IMR-90 (cell line): ENCODE measurements at places on chromosomes 2 and 18.
A peak's percentile ranks its signal among the peaks of the same experiment; 100 is the strongest.

- no peak for DNase-seq
Observed at GRCh38 chr2:191488135-191488534, 189.8 kb upstream of the NABP1 start.

- DNase-seq: peak; percentile 45
Observed at GRCh38 chr2:174794851-174795374, 30.6 kb upstream of the CHRNA1 start.

DNA sequence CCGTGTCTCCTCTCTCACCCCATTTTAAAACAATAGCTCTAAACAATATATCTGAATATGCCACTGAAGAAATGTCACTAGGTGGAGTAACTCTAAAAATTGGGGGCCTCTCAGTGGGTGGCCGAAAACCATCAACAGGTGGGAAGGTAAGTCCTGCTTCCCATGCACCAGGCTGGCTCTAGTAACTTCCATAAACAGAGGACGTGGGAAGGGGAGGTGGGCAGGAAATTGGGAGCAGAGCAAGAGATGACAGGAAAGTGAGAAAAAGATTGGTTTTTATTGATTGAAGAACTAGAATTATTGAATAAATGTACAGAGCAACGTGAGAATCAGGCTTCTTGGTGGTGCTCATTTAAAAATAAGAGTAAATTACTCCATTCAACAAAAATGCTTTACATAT is 170.4 kb downstream of the SOCS6 start:
- no peak for DNase-seq

GRCh38 chr18:14941256-14941655 is 193.3 kb downstream of the ANKRD30B start:
- DNase-seq: no peak

DNA sequence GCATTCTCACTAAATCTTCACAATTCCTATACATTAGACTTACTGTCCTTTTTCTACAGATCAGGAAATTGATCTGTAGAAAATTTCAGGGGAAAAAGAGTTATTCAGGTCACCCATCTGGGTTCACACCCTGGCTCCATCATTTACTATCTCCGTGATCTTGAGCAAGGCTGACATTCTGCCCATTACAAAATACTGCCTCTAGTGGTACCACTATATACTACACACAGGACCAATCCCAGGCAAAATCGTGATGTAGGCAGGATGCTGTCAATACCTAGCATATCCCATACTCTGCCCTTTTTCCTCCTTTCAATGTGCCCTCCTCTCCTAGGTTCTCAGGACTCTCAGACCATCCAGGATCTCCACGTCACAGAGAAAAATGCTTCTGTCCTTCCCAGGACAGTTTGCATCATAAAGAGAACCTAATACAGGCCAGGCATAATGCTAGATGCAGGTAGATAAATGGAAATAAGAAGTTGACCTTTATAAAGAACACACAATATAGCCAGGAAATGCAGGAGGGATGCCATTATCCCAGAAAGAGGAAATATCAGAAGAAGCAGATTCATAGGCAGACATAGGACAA is 101.9 kb downstream of the CDH20 start:
- peak; percentile 10 for DNase-seq

- DNase-seq: peak; percentile 27
Observed at GRCh38 chr2:149422337-149422990, 92.1 kb downstream of the LYPD6 start.

DNA sequence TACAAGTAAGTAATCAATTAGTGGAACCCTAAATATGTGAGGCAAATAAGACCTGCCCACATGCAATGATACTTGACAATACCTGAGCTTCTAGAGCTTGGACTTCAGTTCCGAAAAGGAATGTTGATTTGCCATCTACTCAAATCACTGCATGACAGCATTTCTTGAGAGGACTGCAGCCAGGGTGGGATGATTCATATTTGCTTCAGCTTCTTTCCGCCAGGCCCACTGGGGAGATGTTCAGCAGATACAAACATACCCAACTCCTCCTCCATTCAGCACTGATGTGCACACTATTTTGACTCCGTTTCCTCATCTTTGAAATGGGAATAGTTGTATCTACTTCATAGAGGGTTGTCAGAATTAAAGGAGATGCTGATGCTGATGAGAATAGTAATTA is 28.8 kb upstream of the TMEM177 start:
- no peak for DNase-seq

- no peak for DNase-seq
Observed at GRCh38 chr18:56721031-56721430, 69.9 kb downstream of the WDR7 start.

GRCh38 chr2:45291296-45291701 is 282.0 kb upstream of the SIX2 start:
- DNase-seq: peak; percentile 51

- DNase-seq: no peak
Observed at GRCh38 chr2:64937687-64938491, 51.3 kb upstream of the SLC1A4 start.

- no peak for DNase-seq
Observed at GRCh38 chr2:1911811-1912210, 167.5 kb upstream of the PXDN start.

DNA sequence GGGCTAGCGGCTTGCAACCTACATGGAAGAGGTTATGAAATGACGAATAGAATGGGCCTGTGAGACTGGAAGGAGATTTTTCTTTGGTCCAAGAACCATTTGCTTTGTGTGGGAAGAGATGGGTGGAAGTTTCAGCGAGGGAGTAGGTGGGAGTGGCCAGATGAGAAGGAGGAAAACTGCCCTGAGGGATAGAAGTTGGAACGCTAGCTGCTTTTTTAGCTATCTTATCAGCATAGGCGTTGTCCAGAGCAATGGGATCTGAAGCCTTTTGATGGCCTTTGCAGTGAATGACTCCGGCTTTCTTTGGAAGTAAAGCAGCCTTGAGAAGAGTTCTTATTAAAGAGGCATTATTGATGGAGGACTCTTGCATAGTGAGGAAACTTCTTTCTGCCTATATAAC is 52.4 kb downstream of the SPTBN1 start:
- no peak for DNase-seq

DNA sequence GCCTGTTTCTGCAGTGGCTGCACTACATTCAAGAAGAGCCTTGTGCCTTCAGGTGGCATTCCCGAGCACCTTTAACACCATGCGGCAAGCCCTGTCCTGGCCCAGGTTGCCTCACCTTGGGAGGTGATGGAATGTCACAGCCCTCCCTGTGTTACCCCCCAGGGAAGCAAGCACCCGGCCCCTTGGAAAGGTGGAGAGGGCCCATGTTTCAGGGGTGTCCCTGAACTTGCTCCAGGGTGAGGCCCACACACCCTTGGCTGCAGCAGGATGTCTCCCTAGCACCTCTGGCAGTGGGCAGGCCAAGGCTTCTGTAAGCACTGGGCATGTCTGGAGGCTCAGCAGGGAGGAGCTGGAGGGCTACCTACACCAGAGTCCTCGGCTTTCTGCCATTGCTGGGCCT is 29.3 kb upstream of the ACAA2 start:
- no peak for DNase-seq

- no peak for DNase-seq
Observed at GRCh38 chr2:24617424-24617823, 126.4 kb downstream of the NCOA1 start.

- DNase-seq: no peak
Observed at GRCh38 chr2:69781321-69782248, 39.7 kb downstream of the ANXA4 start.

- peak; percentile 73 for DNase-seq
Observed at GRCh38 chr2:95345563-95346230, 48.5 kb downstream of the KCNIP3 start.

DNA sequence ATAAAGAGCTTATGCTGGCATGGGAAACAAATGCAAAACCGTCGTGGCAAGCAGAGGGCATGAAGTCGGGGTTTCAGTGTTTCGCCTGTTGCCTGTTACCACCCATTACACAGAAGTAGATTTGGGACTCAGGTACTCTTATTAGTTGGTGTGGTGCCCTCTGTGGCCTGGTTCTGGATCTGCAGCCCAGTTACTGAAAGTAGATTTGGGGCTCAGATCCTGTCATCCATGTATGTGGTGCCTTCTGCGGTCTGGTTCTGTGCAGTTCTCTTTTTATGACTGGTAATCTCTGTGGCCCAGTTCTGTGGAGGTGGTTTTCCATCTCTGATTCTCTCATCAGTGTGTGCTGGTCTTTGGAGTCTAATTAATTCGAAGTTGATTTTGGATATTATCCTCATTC is 45.2 kb downstream of the ADNP2 start:
- peak; percentile 11 for DNase-seq

- peak; percentile 27 for DNase-seq
Observed at GRCh38 chr2:233356546-233357308, 2.4 kb downstream of the DGKD start.

DNA sequence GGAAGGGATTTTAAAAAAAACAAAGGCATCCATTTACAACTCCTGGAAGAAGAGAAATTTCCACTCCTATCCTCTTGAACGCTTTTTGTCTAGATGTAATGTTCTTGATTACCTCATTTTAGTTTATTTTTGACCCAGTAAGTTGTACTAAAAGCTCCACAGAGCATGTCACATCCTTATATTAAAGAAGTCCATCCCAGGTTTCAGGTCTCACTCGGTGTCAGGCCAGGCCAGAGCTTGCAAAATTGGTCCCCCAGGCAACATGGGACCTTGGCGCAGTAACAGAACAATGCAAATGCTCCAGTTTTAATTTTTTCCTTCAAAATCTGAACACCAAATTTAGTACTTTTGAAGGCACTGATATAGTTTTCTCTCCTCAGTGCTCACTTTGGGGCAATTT is 218.4 kb upstream of the REV1 start:
- no peak for DNase-seq

DNA sequence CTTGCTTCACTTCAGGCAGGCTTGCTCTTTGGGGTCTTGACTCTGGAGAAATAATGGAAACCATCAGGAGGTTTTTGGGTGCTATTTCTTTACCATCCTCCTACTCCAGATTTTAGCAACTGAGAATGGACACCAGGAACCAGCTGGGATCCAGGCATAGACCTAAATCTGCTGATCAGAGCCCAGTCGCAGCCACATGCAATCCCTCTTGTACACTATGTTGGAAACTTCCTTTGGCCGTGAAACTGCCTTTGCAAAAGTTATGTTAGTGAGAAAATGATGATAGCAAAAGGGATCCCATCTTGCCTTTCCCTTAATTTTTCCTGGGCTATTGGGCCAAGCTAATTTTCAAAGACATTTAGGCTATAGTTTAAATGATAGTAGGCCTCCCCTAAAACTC is 158.8 kb upstream of the ARL4C start:
- DNase-seq: no peak

DNA sequence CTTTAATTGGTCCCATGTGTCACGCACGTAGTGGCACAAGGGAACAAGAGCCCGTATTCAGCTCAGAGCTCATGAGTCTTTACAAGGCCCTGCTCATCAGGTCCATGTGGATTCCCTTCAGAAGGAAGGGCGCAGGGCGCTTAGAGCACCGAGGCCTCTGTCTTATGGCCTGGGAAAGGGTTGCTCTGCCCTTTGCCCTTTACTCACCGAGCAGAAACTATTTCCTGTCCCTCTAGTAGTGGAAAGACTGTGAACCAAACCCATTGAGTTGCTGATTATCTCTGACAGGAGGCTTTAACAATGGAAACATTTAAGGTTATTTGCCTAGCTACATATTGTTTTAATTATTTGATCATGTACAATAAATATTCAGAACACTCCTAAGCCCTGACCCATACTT is 102.0 kb upstream of the ACAA2 start:
- no peak for DNase-seq

DNA sequence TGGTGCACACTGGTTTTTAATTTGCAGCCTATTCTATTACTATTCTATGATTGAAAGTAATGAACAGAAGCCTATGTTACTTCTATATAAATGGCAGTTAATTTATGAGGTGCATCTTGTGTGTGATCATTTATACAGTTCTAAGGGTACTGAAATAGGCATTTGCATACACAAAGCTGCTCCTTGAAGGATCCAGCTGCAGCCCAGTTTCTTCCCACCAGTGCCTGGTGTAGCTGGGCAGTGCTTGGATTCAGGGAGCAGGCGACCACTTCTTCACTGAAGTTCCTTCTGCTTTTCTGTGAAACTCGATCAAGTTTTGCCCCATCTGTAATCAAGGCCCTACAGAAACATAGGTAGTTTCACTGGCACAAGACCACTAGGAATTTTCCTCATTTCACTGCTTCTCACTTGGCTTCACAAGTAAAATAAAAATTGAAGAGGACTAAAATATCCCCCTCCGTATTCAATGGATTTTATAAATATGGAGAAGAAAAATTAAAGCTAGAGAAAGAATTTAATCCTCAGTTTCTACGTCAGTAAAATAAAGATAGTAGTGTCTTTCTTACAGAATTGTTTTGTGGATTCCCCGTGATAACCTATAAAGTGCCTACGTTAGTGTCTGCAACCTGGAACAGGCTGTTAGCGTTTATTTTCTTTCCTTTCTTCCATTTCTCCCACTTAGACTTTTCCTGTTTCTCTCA is 1.7 kb upstream of the LPIN2 start:
- DNase-seq: no peak

GRCh38 chr2:235638541-235639427 is 144.9 kb downstream of the AGAP1 start:
- no peak for DNase-seq

DNA sequence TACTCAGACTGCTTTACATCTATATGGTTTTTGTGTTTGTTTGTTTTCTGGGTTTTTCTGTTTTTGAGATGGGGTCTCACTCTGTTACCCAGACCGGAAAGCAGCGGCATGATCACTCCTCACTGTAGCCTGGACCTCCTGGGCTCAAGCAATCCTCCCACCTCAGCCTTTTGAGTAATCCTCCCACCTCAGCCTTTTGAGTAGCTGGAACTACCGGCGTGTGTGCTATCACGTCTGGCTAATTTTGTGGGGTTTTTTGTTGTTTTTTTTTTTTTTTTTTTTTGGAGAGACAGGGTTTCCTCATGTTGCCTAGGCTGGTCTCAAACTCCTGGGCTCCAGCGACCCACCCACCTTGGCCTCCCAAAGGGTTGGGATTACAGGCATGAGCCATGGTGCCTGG is 9.1 kb downstream of the MAP3K2 start:
- no peak for DNase-seq

GRCh38 chr18:54386043-54386442 is 28.3 kb downstream of the C18orf54 start:
- DNase-seq: no peak

DNA sequence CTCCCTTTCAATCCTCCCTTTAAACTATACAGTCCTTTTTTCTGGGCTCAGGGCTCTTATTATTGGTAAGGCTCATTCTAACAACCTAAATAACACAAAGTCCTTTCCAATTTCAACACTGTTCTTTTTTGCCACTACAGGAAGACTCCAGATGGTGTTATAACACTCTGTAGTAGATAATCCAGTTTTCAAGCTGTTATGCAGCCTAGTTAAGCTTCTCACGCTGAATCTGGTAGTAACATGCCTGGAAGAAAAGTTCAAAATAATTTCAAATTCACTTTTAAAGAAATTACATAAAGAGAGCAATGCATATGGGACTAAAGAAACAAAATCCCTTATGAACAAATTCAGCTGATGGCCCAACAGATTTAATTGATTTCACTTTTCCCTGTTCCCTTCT is 3.2 kb upstream of the MPP4 start:
- DNase-seq: no peak

DNA sequence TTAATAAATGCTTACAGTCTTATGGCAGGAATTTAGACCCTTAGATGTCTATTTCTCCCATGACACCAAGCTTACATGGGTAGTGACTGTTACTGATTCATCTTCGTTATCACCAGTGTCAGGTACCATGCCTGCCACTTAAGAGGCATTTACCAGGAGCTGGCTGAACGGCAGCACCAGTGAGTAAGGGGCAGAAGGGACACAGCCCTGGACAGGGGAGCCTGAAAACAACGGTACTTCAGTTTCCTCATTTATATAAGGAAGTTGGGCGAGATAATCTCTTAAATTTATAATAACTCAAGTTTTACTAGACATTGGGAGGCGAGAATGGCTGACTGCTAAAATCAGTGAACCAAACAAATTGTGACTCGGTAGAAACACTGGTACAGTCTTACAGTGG is 1.2 kb downstream of the COA5 start:
- DNase-seq: no peak
